Osteocyte (in vitro differentiated cells): ENCODE measurements at places on chromosomes 2 and 18.
A peak's percentile ranks its signal among the peaks of the same experiment; 100 is the strongest.

DNA sequence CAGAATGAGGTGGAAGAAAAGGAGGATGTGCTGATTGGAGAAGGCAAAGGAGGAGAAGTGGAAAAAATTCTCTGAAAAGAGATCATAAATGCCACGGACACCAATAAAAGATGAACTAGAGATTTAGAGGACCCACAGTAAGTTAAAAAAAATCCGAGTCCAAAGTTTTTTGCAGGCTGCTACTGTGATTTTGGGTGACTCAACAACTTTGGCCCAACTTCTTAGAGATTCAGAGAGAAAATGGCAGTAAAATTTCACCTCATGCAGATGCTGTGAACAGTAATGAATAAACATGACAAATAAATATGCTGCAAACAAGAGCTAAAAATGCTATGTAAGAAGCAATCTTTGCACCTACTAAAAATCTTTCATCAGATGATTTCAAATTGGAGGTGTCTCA, 176.9 kb upstream of the SESTD1 start:
- peaks cover 35% of the 10 kb centered on the region for H3K4me1 ChIP-seq
- DNase-seq = no peak
- H3K27me3 ChIP-seq = no peaks in the 10 kb centered on the region
- no peak overlapping the region for H3K27ac ChIP-seq
- no peaks in the 10 kb centered on the region for H3K36me3 ChIP-seq

- H3K27ac ChIP-seq = no peak overlapping the region
- no peaks in the 10 kb centered on the region for H3K36me3 ChIP-seq
- H3K4me3 ChIP-seq = no peak overlapping the region
- peaks cover 60% of the 10 kb centered on the region for H3K4me1 ChIP-seq
- no peaks in the 10 kb centered on the region for H3K27me3 ChIP-seq
Measured at GRCh38 chr2:44547718-44548117, 186.0 kb downstream of the CAMKMT start.

- no peak for DNase-seq
- no peak overlapping the region for H3K27ac ChIP-seq
- H3K27me3 ChIP-seq = no peaks in the 10 kb centered on the region
- no peak overlapping the region for H3K4me3 ChIP-seq
- H3K36me3 ChIP-seq = no peaks in the 10 kb centered on the region
Measured at GRCh38 chr2:179435566-179435965, 170.9 kb upstream of the SESTD1 start.

- no peak for DNase-seq
- H3K27ac ChIP-seq = no peak overlapping the region
- no peaks in the 10 kb centered on the region for H3K36me3 ChIP-seq
- H3K27me3 ChIP-seq = no peaks in the 10 kb centered on the region
- peaks cover 49% of the 10 kb centered on the region for H3K4me1 ChIP-seq
Measured at GRCh38 chr2:42203792-42204191, 34.6 kb downstream of the EML4 start.

- H3K27me3 ChIP-seq = no peaks in the 10 kb centered on the region
- no peaks in the 10 kb centered on the region for H3K36me3 ChIP-seq
- no peak for DNase-seq
- peak overlapping the region; percentile 54 for H3K27ac ChIP-seq
- H3K4me1 ChIP-seq = peaks cover 55% of the 10 kb centered on the region
Measured at GRCh38 chr2:215504547-215504946, 68.7 kb upstream of the FN1 start.

- H3K27me3 ChIP-seq = no peaks in the 10 kb centered on the region
- H3K36me3 ChIP-seq = peaks cover 46% of the 10 kb centered on the region
- H3K4me3 ChIP-seq = no peak overlapping the region
- no peak for DNase-seq
- H3K27ac ChIP-seq = no peak overlapping the region
Measured at GRCh38 chr2:134952608-134953007, 34.0 kb downstream of the CCNT2 start.

GRCh38 chr2:209901172-209901571, 101.3 kb upstream of the RPE start:
- no peaks in the 10 kb centered on the region for H3K4me1 ChIP-seq
- H3K4me3 ChIP-seq = no peak overlapping the region
- no peaks in the 10 kb centered on the region for H3K27me3 ChIP-seq

DNA sequence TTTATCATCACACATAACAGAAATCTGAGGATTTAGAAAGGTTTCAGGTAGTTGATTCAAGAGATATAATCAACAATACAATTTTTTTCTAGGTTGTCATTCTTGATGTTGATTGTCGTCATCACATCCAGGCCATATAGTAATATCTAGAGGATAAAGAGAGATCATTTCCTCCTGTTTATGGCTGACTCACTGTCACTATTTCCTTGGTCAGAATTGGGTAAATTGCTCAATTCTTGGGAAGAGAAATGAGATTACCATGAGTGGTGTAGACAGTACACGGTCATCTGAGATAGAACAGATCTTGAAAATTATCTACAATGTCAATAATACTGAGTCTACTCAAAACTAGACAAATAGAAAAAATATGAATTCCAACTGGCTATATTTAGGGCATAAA, 78.8 kb downstream of the ZNF804A start:
- no peak for DNase-seq
- H3K36me3 ChIP-seq = no peaks in the 10 kb centered on the region
- H3K4me3 ChIP-seq = no peak overlapping the region
- no peaks in the 10 kb centered on the region for H3K27me3 ChIP-seq

- DNase-seq = no peak
- H3K4me3 ChIP-seq = no peak overlapping the region
- no peaks in the 10 kb centered on the region for H3K36me3 ChIP-seq
Measured at GRCh38 chr2:235600406-235600805, 106.6 kb downstream of the AGAP1 start.

DNA sequence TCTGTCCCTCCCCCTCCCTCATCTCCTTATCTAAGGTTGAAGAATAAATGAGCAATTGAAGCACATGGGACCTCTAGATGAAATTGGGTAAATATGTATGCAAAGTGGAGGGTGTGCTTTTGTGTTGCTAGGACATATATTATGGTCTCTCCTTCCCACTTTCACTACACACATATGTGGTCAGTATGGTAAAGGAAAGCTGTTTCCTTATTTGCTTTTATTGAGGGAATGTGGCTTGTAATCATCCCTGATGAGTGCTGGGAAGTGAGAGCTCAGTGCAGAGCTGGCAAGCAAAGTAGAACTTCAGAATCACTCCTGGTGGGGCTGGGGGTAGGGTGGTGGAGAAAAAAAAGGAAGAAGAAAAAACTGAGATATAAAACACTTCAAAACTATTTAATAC, 189.9 kb upstream of the ATP5MC3 start:
- H3K4me3 ChIP-seq = no peak overlapping the region
- no peaks in the 10 kb centered on the region for H3K36me3 ChIP-seq
- no peak for DNase-seq
- no peak overlapping the region for H3K27ac ChIP-seq
- peaks cover 22% of the 10 kb centered on the region for H3K27me3 ChIP-seq

DNA sequence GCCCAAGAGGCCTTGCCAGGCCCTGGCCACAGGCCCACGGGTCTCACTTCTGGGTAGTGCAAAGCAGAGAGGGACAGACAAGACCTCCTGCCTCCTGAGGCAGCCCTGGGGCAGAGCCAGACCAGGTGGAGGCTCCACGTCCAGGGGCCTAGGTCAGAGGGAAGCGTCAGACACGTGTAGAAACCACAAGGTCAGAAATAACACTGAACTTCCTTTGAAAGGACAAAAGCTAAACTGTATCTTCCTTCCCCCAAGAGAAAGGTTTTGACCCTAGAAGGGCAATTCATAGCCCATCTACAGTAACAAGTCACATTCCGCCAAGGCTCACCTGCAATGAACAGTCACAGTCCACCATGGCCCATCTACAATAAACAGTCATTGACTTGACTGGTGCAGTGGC, 17.9 kb downstream of the SDC1 start:
- H3K4me3 ChIP-seq = no peak overlapping the region

GRCh38 chr2:50515638-50516037, 516.3 kb downstream of the NRXN1 start:
- DNase-seq = no peak
- H3K4me3 ChIP-seq = no peak overlapping the region
- H3K4me1 ChIP-seq = no peaks in the 10 kb centered on the region

GRCh38 chr18:7584646-7585275, 17.6 kb downstream of the PTPRM start:
- no peak overlapping the region for H3K27ac ChIP-seq
- no peak overlapping the region for H3K4me3 ChIP-seq
- no peak for DNase-seq
- peaks cover 10% of the 10 kb centered on the region for H3K4me1 ChIP-seq
- H3K27me3 ChIP-seq = no peaks in the 10 kb centered on the region

DNA sequence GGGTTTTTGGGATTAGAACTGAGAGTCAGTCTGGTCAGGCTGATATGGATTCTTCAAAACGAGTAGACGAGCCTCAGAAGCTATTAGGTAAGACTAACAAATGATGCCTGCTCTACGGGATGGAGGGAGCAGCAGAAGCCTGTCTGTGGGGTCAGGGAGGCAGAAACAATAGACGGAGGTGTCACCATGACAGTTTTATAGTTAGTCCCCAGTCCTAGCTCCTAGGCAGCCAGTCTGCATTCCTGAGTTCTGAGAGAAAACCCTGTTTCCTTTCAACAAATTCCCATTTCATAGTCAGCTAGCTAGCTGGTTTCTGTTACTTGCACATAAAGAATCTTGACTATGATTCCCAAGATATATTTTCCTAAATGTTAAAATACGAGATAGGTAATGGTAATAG, 542.1 kb downstream of the PID1 start:
- H3K36me3 ChIP-seq = no peaks in the 10 kb centered on the region
- DNase-seq = no peak
- H3K27me3 ChIP-seq = no peaks in the 10 kb centered on the region

GRCh38 chr18:22043837-22044236, 125.6 kb upstream of the GATA6 start:
- no peaks in the 10 kb centered on the region for H3K36me3 ChIP-seq
- DNase-seq = no peak
- peaks cover 22% of the 10 kb centered on the region for H3K27me3 ChIP-seq

DNA sequence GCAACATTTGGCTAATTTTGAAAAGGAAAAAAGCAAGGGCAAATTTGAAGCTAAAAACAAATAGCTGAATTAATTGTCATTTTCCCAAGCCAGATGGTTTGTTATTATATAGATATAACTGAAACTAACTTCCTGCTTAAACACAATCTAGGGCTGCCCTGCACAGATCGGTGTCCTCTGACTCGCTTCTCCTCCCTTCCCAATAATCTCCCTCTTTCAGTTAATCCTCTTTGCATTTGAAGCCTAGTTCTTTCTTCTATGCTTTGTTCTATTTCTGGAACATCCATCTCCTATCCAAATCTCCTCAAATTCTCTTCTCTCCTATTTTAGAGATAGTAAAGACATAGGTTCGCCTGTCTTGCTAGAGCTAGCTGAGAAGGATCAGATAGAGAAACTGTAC, 328.1 kb downstream of the SLC8A1 start:
- H3K4me3 ChIP-seq = no peak overlapping the region
- DNase-seq = no peak
- no peaks in the 10 kb centered on the region for H3K27me3 ChIP-seq
- peak overlapping the region; percentile 43 for H3K27ac ChIP-seq
- H3K4me1 ChIP-seq = peaks cover 36% of the 10 kb centered on the region

GRCh38 chr2:20034218-20034617, 17.2 kb downstream of the LAPTM4A start:
- H3K4me3 ChIP-seq = no peak overlapping the region
- H3K27me3 ChIP-seq = no peaks in the 10 kb centered on the region
- H3K27ac ChIP-seq = peak overlapping the region; percentile 8
- peaks cover 20% of the 10 kb centered on the region for H3K4me1 ChIP-seq

DNA sequence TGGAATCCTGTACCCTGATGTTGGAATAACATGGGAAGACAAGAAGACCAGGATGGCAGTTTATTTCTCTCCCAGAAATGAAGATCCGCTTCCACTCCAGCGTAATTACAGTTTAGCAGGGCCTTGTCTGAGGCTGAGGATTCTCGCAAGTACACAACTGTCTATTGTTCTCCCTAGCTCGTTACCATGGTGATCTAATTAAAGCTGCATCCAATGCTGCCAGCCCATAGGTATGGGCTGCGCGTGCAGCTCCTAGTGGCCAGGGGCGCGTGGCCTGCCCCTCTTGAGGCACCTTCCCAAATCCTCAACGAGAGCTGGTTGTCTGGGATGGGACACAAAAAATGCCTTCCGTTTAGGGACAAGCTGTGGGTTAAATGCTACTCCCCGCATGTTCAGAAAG, 344.9 kb downstream of the CYRIA start:
- H3K4me3 ChIP-seq = no peak overlapping the region
- no peaks in the 10 kb centered on the region for H3K36me3 ChIP-seq
- no peaks in the 10 kb centered on the region for H3K27me3 ChIP-seq
- H3K4me1 ChIP-seq = peaks cover 4% of the 10 kb centered on the region
- H3K27ac ChIP-seq = no peak overlapping the region

- peaks cover 3% of the 10 kb centered on the region for H3K4me1 ChIP-seq
- peaks cover 3% of the 10 kb centered on the region for H3K27me3 ChIP-seq
- no peak for DNase-seq
- no peak overlapping the region for H3K4me3 ChIP-seq
- H3K27ac ChIP-seq = no peak overlapping the region
Measured at GRCh38 chr2:54259413-54260240, 3.6 kb upstream of the TSPYL6 start.

DNA sequence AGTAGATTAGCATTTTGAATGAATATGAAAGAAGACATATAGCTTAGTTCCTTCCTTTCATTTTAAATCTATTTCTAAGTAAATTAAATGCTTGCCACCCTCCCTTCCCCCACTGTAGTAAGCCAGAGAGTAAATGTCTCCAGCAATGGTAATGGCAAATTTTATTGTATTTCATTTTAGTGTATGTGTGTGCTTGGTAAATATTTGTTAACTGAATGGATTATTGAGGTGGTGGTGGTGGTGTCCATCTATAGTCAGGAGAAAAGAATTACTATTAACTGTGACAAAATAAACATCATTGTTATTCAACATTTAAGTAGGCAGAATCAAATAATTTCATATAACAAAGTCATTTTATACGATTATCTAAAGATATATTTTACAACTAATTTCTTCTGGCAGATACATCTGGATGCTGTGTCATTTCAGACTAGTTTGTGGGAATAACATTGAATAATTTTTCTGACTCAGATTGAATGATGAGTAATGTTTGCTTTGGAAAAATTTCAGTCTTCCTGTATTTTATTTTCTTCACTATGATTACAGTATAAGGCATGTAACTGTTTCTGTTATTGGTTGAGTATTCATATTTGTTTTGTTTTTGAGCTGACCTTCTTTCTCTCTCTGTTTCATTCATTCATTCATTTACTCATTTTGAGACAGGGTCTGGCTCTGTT, 18.3 kb downstream of the ASXL3 start:
- H3K4me3 ChIP-seq = no peak overlapping the region
- H3K4me1 ChIP-seq = peaks cover 73% of the 10 kb centered on the region
- peak overlapping the region; percentile 90 for H3K27ac ChIP-seq
